ENCODE measurements at places on chromosomes 2 and 18.

GRCh38 chr2:98935777-98936352 is at the start of gene CRACDL:
TSS of gene CRACDL (minus strand) at chr2:98936225. CDS start at chr2:98846800, 89,425 bp downstream.
- no peak for DNase-seq

DNA sequence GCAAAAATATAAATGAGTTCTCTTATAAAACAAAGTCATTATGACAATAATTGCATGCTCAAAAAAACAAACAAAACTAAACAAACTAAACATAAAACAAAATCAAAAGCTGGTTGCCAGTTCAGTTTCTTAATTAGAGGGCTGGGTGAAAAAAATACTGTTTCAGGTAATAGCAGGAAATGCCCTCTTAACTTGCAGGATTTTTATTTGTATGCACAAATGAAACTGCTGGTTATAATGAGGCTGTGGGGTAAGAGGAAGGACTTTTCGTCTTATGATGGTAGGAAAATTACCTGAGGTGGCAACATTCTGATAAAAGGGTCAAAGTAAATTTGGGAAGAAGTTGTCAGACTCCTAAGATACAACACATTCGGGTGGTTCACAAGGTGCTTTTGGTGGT is 21.5 kb upstream of the CDKL4 start:
- DNase-seq: no peak

GRCh38 chr2:171692331-171692730 is 5.1 kb downstream of the DYNC1I2 start:
- no peak for DNase-seq

DNA sequence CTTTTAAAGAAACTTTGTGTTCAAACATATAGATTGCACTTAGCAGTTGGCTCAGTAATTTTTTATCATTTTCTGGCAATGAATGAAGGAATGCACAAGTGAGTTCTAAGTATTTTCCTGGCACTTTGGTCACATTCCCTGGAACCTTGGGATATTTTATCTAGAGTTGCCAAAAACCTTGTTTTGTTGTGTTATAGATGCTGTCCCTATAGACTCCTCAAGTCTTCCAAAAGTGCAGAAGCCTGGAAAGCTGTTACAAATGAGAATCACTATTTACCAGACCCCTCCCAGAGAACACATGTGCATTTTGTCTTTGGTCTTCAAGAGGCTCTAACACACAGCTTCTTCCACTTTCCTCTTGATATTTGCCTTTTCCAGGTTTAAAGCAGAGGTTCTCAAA is 108.3 kb downstream of the RND3 start:
- DNase-seq: no peak

GRCh38 chr2:24972315-24972961 is 683 bp upstream of the DNAJC27 start:
- peak; percentile 47 for DNase-seq

DNA sequence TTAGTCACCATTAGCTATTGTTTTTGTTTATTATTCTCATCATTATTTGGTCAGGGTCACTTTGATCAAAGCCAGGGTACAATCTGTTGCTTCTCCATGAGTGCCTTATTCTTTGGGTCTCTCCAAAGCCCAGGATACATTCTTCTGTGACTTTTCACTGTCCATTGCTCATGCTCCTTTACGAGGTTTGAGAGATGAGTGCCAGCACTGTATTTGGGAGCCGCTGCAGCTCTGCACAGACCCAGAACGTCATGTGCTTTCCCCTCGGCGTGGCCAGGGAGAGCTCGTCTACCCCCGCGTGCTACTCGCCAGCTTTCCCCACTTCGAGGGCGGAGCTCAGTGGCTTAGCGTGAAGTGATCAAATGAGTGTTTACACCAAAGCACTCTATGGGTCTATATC is 123.7 kb downstream of the COL6A3 start:
- no peak for DNase-seq

- DNase-seq: no peak
Observed at GRCh38 chr2:42064417-42064942, 16.7 kb downstream of the PKDCC start.

DNA sequence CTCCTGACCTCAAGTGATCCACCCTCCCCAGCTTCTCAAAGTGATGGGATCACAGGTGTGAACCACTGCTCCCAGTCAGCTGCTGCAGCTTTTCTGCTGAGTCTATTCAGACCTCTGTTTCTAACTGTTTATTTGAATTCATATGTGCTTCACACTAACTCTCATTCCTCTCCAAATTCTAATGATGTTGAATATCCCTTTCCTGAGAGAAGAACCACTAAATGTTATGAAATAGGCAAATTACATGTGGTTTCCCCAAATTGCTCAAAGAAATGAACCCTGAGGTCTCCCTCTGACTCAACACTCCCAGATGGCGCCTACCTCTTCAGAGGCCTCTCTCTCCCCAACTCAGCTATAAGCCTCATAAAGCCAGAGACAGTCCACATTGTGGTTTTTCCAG is 98.6 kb downstream of the IRS1 start:
- DNase-seq: no peak

- peak; percentile 84 for DNase-seq
Observed at GRCh38 chr2:143128681-143129580, at the start of gene ARHGAP15. TSS of gene ARHGAP15 (plus strand) at chr2:143129419.

DNA sequence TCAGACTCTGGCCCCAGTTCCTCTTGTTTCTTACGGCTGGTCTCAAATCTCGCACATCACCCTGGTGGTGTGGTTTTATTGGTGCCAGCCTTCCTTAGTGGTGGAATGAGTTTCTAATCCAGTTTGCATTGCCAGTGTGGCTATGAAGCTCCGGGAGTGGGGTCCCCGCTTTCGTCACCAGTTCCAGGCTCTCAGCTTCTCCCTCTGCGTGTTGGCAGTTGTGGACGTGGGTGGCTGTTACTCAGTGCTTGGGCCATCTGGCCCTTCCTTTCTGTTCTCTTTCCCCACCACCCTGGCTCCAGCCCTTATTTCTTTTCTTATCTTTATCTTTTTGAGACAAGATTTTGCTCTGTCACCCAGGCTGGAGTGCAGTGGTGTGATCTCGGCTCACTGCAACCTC is 30.1 kb downstream of the EFR3B start:
- no peak for DNase-seq

DNA sequence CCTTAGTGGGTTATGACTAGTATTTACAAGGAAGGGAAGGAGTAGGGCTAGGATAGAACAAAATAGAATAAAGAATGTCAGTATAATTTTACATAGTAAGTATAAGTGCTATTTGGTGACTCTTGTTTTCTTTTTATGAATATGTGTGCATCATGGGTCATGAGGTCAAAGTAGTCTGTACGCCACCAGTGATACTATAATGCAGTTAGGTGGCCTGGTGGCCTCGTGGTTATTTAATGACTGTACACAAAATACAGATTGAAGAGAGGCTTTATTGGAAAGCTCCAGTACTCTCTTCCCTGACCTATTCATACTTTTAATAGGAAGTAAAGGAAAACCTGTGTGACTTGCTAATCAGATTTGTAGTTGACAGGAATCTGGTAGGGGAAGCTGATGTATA is 27.3 kb downstream of the CAB39 start:
- DNase-seq: no peak

- DNase-seq: no peak
Observed at GRCh38 chr2:181307203-181307991, 149.8 kb upstream of the ITGA4 start.
